ENCODE measurements at places on chromosomes 2 and 18.
A peak's percentile ranks its signal among the peaks of the same experiment; 100 is the strongest.

DNA sequence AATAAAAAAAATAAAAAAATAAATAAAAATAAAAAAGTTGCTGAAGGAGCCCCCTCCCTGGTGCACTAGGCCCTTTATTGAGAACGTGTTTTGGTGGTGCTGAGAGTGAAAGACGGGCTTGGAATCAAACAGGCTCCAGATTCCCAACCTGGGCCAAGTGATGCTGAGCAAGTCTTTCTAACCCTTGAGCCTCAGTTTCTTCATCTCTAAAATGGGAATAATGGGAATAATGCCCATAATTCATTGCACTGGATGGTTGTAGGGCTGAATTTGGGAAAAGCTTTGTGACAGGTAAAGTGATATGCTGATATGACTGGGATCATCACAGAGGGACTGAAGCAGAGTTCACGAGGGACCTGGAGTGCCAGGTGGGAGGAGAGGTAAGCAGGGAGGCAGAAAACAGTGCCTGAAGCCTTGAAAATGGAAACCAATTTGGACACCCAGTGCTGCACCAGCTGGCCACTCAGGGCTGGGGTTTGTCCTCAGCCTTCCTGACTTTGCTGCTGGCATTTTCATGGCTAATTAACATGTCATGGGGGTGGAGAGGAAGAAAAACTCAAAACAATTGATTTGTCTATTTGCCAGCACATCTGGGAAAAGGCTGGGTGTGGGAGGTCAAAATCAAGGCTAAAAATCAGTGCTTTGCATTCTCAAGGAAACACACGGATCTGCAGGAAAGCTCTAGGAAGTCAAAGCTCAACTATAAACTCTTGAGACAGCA is 241.3 kb downstream of the LOXHD1 start:
- DNase-seq = no peak
- H3K36me3 ChIP-seq = no peaks in the 10 kb centered on the region
- no peak overlapping the region for H3K4me3 ChIP-seq
- no peaks in the 10 kb centered on the region for H3K27me3 ChIP-seq
- no peak overlapping the region for H3K27ac ChIP-seq
- no peaks in the 10 kb centered on the region for H3K4me1 ChIP-seq

DNA sequence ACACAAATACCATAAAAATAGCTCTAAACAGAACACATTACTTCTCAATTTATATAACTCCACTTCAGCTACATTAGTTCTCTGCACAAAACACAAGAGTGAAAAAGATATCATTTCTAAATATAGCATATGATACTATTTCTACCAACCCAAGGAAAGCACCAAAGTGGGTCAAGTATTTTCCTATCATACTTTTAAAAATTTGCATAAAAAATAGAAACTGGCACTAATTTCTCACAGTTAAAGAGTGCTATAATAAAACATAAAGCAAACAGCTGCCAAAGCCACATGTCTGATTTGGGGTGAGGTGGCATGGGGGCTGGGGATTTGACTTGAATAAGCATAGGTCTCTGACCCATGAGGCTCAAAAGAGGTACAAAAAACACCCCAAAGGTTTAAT is 61.5 kb downstream of the BARD1 start:
- H3K27me3 ChIP-seq = no peaks in the 10 kb centered on the region
- H3K4me1 ChIP-seq = no peaks in the 10 kb centered on the region
- DNase-seq = no peak
- H3K4me3 ChIP-seq = no peak overlapping the region

DNA sequence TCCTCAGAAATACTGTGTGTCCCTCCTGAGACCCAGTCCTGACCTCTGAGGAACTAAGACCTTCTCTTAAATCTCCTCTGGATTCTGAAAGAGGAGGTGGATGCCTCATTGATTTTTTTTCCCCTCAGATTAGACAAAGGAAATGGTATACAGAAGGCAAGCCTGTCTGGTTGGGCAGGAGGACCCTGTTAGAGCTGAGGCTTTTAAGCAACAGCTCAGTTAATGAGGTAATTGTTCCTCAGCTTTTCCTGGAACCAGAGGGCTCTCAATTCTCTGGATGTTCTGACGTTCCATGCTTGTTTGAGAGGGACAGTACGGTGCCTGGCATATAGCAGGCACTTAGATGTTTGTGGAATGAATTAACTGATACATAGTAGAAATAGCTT is 61.7 kb upstream of the MCFD2 start:
- H3K27me3 ChIP-seq = no peaks in the 10 kb centered on the region
- H3K4me1 ChIP-seq = no peaks in the 10 kb centered on the region
- H3K27ac ChIP-seq = no peak overlapping the region
- no peak overlapping the region for H3K4me3 ChIP-seq
- no peak for DNase-seq

GRCh38 chr2:70733646-70734180 is 34.3 kb downstream of the ADD2 start:
- no peak overlapping the region for H3K4me3 ChIP-seq
- H3K36me3 ChIP-seq = no peaks in the 10 kb centered on the region
- no peak for DNase-seq
- no peak overlapping the region for H3K27ac ChIP-seq
- H3K4me1 ChIP-seq = no peaks in the 10 kb centered on the region

GRCh38 chr2:25042321-25043240 is 705 bp downstream of the EFR3B start:
- peaks cover 5% of the 10 kb centered on the region for H3K4me1 ChIP-seq
- peak overlapping the region; percentile 41 for H3K4me3 ChIP-seq
- H3K27me3 ChIP-seq = no peaks in the 10 kb centered on the region
- H3K36me3 ChIP-seq = no peaks in the 10 kb centered on the region
- DNase-seq = no peak

- DNase-seq = no peak
- no peaks in the 10 kb centered on the region for H3K36me3 ChIP-seq
- no peak overlapping the region for H3K27ac ChIP-seq
- H3K27me3 ChIP-seq = no peaks in the 10 kb centered on the region
- no peaks in the 10 kb centered on the region for H3K4me1 ChIP-seq
These were observed 152.9 kb upstream of the MMADHC start for GRCh38 chr2:149740490-149740889.

DNA sequence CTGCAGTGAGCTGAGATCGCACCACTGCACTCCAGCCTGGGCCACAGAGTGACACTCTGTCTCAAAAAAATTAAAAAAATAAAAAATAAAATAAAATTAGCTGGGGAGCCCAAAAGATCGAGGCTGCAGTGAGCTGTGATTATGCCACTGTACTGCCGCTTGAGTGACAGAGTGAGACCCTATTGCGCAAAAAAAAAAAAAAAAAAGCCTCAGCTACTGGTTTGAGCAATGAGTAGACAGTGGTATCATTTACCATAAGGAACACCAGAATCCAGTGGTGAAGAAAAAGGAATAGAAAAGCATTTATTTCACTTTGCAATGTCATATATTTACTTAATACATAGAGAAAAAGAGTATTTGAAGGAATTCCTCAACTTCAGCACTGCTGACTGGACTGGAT is 3.0 kb downstream of the SAP130 start:
- no peak for DNase-seq
- H3K4me1 ChIP-seq = no peaks in the 10 kb centered on the region
- no peaks in the 10 kb centered on the region for H3K27me3 ChIP-seq
- no peak overlapping the region for H3K4me3 ChIP-seq
- no peak overlapping the region for H3K27ac ChIP-seq
- H3K36me3 ChIP-seq = no peaks in the 10 kb centered on the region

DNA sequence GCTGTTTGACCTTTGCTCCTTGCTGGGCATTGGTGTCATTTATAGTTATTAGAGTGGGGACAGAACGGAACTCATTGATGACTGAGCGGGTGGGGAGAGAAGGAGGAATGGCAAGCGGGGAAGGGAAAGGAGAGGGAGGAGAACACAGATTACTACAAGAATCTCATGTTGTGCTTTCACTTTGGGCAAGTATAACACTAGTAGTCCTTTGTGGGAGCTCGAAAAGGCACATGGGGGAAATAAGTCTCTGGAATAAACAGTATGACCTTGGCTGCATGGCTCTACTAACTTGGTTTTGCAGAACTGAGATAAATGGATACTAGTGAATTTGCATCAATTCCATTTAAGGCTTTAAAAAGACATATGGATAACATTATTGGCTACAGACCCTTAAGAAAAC is 161.7 kb upstream of the NABP1 start:
- H3K27me3 ChIP-seq = no peaks in the 10 kb centered on the region
- no peaks in the 10 kb centered on the region for H3K4me1 ChIP-seq
- H3K27ac ChIP-seq = no peak overlapping the region

Measured in uterus (tissue), 4 donors.